ENCODE measurements at places on chromosomes 13 and 19.

GRCh38 chr13:31970231-31970930, 61.2 kb upstream of the FRY start:
- DNase-seq, result no peak

GRCh38 chr13:90438576-90438975, 908.9 kb upstream of the MIR17HG start:
- no peak for DNase-seq

DNA sequence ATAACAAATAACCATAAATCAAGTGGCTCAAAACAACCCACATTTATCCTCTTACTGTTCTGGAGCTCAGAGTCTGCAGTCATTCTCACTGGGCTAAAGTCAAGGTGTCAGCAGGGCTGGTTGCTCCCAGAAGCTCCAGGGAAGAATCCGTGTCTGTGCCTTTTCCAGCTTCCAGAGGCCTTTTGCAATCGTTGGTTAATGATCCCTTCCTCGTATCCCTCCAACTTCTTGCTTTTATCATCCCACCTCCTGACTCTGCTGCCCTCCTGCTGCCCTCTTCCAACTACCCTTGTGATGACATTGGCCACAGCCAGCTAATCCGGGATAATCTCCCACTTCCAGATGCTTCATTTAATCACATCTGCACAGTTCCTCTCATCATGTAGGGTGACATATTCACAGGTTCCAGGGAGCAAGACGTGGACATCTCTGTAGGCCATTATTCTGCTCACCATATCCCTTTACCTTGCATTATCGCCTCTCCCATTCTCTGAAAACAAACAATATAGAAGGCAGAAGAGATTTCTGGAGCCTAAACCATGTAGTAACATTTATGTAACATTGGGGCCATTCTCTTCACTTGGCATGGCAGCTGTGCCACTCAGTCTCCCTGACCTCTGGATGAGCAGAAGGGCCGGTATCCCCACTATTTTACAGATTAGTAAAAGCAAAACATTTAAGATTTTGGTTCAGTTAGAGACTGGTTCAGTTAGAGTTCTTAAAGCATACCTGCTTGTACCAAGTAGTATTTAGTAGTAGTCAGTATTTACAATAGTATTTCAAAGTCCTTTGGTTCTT, 53.5 kb downstream of the RFC3 start:
- no peak for DNase-seq

GRCh38 chr19:28427376-28428083, 785.4 kb downstream of the UQCRFS1 start:
- DNase-seq, result no peak

GRCh38 chr19:54189145-54189734, at the start of gene MBOAT7:
MBOAT7 (minus strand) TSS chr19:54189580; CDS start chr19:54188508, 1,072 bp downstream.
- DNase-seq, result no peak

DNA sequence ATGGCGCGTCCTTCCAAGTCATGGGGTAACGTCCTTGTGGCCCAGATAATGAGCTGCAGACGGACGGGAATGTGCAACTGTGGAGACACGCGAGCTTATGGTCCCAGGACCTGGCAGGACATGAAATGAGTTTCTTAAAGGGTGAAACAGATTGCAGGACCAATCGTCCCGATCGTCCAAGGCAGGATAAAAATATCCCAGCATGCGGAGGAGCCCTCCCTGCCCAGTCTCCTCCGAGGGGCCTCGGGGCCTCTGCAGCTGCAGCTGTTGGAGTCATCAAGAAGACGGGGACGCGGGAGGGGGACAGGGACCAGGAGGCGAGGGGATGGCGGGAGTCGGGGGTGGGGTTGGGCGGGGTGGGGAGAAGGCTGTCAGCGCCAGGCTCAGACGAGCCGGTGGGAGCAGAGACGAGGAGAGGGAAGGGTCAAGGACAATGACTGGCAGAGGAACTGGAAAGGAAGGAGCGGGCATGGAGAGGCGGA, 14.4 kb upstream of the GARIN5A start:
- no peak for DNase-seq

DNA sequence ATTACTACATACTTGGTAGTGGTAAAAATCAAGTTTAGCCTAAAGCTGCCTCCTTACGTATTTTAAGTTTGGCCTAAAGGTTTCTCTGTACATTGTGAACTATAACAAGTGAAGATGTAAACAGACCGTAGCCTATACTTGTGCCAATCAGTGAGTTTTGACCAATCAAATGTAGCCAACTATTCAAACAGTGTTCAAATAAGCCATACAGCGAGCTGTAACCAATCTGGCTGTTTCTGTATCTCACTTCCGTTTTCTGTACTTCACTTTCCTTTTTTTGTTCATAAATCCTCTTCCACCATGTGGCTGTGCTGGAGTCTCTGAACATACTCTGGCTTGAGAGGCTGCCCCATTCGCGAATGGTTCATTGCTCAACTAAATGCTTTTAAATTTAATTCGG, 2504.6 kb downstream of the PCDH9 start:
- DNase-seq, result no peak

- DNase-seq, result no peak
These were observed 11.9 kb upstream of the SLC10A2 start for GRCh38 chr13:103078158-103078557.

DNA sequence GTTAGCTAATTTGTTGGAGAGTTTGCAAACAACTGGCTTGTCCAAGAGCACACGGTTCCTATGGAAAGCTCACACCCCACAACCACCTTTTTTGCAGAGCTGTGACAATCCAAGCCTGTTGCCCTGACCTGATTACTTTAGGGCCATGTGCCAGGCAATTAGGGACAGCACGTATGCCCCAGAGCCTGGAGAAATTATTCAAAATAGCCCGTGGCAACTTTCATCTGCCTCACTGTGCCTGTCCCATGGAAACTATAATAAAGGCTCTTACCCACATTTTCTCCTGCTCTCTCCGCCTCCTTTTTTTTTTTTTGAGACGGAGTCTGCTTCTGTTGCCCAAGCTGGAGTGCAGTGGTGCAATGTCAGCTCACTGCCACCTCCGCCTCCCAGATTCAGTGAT, 18.6 kb upstream of the FBN3 start:
- DNase-seq, result no peak

GRCh38 chr13:19742643-19743042, 40.1 kb downstream of the PSPC1 start:
- DNase-seq, result no peak

DNA sequence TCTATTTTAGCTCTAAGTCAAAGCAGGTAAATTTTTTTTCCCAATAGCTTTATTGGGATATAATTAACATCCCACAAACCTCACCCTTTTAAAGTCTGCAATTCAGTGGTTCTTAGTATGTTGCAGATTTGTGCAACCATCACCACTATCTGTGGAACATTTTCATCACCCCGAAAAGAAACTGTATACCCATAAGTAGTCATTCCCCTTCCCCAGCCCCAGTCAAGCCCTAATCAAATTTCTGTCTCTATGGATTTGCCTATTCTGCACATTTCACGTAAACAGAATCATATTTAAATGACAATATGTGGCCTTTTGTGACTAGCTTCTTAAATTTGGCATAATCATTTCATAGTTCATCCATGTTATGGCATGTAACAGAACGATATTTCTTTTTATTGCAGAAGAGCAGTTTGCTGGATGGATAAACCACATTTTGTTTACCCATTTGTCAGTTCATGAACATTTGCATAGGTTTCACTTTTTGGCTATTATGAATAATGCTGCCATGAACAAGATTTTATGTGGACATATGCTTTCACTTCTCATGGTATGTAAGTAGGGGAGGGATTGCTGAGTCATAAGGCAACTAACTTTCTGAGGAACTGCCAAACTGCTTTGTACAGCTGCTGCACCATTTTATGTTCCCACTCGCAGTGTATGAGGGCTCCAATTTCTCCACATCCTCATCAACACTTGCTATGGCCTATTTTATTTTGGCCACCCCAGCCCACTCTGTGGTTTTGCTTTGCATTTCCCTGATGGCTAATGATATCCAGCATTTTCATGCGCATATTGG, 10.9 kb downstream of the SLC46A3 start:
- no peak for DNase-seq

- DNase-seq, result no peak
These were observed 25.7 kb upstream of the SLC7A1 start for GRCh38 chr13:29621051-29621800.

GRCh38 chr13:30900952-30901749, 4.9 kb upstream of the MEDAG start:
- no peak for DNase-seq
